ENCODE measurements at places on chromosomes 4 and X.

DNA sequence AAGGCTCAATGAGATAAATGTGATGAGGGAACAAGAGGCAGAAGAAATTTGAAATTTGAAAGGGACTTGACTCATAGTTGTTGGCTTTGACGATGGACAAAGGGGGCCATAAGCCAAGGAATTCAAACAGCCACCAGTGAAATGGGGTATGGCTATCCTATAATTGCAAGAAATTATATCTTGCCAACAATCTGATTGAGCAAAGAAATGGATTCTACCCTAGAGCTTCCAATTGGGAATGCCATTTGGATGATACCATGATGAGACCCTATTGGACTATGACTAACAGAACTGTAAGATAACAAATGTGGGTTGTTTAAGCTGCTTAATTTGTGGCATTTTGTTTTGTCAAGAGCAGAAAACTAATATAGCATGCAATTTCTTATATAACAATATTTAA is 270.1 kb upstream of the ARSJ start:
- DNase-seq: no peak

- DNase-seq: no peak
These were observed 142.9 kb downstream of the ASB9 start for GRCh38 chrX:15127010-15127409.

DNA sequence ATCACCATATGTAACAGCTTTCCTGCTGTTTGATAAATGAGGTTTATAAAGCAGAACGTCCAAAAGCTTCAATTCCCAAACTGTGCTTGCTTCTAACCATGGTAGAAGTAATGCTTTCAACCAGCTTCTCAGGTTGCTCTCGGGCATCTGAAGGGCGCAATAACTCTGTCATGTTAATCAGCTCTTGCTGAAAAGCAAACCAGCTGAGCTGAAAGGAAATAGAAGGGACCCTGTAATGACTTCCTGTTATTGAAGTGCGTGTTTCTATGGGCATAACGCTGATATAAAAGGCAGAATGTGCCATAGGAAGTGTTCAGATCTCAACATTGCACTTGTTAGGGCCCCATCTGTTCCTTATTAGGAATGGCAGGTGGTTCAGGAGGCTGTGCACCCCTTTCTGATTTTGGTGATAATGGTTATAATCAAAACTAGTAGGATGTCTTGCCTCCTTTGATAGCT is 21.2 kb downstream of the HERC3 start:
- no peak for DNase-seq

- no peak for DNase-seq
These were observed 13.6 kb upstream of the MAGED4B start for GRCh38 chrX:52082578-52082977.

DNA sequence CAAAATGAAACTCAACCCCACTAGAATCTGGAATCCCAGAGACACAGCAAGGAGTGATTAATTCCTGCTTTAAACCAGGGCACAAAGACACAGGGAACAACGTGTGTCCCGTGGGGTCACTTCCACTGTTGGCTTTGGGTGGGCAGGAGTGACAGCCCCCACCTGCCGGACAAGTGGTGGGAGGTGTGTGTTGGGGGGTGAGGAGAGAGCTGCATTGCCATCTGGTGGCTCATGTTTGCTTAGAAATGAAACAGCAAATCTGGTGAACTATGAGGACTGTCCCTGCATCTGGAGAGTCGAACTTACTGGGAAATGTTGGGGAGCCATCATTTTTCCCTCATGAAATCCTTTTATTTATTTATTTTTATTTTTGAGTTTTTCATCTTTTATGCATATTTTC is 75.9 kb upstream of the AFAP1 start:
- no peak for DNase-seq

DNA sequence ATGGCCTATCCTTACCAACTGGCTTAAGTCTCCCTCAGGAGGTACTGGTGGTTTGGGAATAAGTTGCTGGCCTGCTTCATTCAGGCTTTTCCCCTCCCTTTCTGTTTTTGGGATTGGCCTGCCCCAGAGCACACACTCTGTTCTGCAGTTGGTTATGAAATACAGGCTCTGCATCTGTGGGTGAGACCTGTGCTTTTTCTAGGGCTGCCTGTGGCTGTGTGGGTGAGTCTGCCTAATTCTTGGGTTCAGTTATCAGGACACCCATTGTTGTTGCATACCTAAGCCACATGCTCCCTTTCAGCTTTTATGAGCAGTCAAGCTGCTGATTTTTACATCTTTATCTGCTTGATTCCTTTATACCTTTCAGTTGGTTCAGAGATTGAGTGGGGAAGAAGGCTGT is 19.0 kb upstream of the CWH43 start:
- no peak for DNase-seq

GRCh38 chr4:10731162-10731561 is 46.6 kb upstream of the CLNK start:
- DNase-seq: no peak

DNA sequence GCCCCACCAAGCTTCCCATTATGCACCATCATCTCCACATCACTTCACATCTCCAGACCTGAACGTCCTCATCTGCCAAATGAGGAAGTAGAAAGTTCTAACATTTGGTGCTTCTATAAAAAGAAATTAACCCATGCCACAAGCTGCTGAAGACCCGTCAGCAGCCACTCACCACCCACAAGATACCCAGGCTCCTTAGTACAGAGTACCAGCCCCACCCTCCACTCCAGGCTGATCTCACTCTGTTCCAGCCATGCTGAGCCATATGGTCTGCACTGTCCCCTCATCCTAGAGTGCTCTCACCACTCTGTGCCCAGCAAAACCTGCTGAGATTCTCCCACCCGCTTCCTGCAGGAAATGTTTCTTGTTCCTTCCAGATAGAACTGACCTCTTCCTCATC is 240.8 kb upstream of the PPARGC1A start:
- DNase-seq: no peak

- no peak for DNase-seq
These were observed 9.9 kb upstream of the SMIM20 start for GRCh38 chr4:25903900-25904747.

DNA sequence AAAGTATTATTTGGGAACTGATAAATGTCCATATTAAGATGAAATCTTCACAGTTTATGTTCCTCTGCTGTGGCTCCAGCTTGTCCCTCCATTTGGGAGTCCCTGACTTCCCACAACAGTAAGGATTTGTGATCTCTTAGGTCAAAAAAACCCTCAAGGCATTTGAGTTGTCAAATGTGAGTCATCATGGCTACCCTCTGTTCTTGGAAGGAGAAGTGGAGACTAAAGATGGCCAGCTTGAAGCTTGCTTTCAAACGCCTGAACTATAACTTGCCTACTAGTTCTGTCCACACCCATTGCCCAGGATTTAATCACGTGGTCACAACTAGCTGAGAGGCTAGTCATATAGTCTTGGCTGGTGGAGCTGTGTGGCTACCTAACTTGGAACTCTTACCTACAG is 107.8 kb downstream of the CCNG2 start:
- no peak for DNase-seq

DNA sequence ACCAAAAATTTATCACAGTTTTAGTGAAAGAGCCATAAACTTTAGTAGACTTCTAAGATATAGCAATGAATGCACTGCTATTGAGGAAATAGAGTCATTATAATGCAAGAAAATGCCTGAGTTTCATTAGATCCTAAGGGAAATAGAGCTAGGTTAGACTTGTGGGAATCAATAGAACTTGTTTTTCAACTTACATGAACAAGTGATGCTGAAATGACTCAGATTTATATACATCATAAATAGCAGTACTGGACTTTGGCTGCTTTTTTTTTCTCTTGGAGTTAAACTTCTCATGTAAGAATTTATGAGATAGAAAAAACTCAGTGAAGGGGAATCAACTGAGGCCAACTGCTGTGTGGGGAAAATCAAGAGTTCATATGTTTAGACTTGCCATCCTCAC is 216.5 kb upstream of the AADAT start:
- no peak for DNase-seq

DNA sequence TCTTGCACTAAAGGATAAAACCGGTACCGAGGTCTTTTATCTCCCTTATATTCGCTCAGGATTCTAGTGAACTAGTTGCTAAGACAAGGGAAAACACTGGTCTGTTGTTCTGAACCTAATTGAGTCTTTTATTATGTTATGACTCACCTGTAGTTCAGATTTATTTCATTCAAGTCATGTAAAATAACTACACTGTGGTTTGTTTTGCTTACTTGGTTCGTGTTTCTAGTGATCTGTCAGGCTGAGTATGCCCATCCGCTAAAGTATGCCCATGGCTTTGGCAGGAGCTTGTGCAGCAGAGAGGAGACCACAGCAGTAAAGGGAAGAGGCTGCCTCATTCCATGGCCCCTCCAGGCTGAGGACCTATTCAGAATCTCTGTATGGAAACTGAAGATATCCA is 126.1 kb downstream of the AFF1 start:
- no peak for DNase-seq

GRCh38 chr4:183732296-183732695 is 73.2 kb downstream of the TRAPPC11 start:
- no peak for DNase-seq

GRCh38 chr4:84920617-84921016 is 45.9 kb downstream of the WDFY3 start:
- no peak for DNase-seq

- DNase-seq: no peak
These were observed 17.7 kb downstream of the IL15 start for GRCh38 chr4:141654098-141654497.
